ENCODE measurements at places on chromosomes 6 and 20.

GRCh38 chr6:129162605-129163004, 279.7 kb downstream of the LAMA2 start:
- DNase-seq: no peak

DNA sequence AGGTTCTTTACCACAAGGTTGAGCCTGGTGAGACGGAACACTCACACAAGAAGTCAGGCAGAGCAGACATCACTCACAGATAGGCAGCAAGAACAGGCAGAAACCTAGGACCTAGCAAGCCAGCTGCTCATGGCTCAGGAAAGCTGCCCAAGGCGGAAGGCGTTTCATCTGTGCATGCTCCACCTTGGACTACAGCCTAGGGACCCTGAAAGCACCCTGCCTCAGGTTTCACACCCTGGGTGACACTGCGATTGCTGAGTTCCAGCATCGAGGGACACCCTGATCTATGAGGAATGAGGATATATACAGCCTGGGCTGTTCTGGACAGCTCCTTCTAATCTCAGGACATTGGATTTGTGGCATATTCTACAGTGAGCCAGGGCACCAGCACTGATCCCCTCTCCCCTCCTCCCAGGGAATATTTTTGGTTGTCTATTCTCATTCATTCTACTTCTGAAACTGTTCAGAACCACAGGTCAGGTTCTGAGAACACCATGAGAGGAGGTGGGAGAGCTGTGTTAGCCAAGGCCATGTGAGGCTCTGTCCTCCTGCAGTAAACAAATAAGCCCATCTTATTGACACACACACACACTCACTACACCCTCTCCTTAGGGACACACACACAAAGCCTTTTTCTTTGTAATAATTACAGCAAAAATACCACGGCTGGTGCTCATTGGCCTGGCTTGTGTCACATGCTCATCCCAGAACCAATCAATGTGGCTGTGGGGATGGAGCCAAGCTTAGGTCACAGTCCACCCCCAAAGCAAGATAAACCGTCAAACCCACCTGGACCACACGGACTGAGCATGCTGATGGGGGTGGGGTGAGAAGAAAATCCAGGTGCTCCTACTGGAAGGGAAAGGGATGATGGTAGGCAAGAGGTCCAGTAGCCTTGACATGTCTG, 26.3 kb upstream of the PMEPA1 start:
- no peak for DNase-seq

GRCh38 chr6:96963403-96963802, 38.9 kb downstream of the KLHL32 start:
- DNase-seq: no peak

- no peak for DNase-seq
Measured at GRCh38 chr20:24915440-24915839, 33.6 kb upstream of the CST7 start.

DNA sequence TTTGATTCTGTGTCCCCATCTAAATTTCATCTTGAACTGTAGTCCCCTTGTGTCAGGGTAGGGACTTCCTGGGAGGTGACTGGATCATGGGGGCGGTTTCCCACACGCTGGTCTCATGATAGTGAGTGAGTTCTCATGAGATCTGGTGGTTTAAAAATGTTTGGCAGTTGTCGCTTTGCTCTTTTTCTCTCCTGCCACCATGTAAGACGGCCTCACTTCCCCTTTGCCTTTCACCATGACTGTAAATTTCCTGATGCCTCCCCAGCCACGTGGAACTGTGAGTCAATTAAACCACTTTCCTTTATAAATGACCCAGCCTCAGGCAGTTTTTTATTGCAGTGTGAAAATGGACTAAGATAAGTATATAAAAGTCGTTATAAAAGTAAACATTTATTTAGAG, 80.5 kb upstream of the SGK1 start:
- no peak for DNase-seq

DNA sequence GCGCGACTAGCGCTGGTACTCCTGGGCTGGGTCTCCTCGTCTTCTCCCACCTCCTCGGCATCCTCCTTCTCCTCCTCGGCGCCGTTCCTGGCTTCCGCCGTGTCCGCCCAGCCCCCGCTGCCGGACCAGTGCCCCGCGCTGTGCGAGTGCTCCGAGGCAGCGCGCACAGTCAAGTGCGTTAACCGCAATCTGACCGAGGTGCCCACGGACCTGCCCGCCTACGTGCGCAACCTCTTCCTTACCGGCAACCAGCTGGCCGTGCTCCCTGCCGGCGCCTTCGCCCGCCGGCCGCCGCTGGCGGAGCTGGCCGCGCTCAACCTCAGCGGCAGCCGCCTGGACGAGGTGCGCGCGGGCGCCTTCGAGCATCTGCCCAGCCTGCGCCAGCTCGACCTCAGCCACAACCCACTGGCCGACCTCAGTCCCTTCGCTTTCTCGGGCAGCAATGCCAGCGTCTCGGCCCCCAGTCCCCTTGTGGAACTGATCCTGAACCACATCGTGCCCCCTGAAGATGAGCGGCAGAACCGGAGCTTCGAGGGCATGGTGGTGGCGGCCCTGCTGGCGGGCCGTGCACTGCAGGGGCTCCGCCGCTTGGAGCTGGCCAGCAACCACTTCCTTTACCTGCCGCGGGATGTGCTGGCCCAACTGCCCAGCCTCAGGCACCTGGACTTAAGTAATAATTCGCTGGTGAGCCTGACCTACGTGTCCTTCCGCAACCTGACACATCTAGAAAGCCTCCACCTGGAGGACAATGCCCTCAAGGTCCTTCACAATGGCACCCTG, 1.6 kb downstream of the TPBG start:
- DNase-seq: peak; percentile 79

DNA sequence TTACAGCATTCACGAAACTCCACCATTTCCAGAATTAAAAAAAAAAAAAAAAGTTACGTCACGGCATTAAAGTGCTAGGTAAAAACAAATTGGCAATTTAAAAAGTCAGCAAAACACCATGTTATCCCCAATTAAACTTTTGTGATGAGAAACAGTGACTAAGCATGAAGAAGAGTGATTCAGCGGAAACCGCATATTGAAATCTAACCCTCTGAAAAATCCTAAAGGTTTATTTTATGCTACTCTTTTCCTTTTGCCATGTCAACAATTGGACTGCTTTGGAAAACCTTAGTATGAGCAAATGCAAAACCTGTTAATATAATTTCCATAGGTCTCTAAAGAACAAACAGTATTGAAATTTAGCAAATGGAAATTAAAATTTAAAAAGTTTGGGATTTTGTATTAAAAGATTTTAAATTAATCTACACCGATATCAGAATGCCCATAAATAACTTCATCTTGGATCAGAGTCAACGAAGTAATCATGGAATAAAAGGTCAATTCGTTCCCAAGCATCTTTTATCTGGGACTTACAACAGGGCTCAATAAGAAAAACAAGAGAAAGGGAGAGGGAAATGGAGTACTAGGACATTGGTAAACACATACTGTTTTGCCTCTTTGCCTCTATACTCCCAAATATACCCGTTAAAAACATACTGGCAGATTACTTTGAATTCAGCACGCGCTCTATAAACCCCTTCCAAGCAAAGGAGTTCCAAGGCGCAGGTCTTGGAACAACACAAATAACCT, 1.1 kb downstream of the FBXO30 start:
- DNase-seq: peak; percentile 62

DNA sequence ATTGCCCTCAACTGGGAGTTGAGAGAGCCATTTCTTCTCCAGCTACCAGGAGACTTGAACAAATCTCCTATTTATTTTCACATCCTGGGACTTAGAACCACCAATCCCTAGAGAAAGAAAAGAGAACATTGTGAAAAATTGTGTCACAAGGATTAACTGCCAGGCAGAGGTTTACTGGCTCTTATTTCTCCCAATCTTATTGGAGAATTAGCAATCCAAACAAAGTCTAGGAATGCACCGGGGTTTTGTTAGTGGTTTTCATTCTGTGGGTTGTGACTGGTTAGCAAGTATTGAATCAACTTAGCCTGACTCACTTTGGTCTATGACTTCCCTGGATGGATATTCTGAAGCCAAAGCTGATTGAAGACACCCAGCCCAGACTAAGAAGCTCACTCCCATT, 21.2 kb upstream of the ENPP5 start:
- DNase-seq: no peak

GRCh38 chr20:5173751-5174150, 46.9 kb downstream of the CDS2 start:
- no peak for DNase-seq

DNA sequence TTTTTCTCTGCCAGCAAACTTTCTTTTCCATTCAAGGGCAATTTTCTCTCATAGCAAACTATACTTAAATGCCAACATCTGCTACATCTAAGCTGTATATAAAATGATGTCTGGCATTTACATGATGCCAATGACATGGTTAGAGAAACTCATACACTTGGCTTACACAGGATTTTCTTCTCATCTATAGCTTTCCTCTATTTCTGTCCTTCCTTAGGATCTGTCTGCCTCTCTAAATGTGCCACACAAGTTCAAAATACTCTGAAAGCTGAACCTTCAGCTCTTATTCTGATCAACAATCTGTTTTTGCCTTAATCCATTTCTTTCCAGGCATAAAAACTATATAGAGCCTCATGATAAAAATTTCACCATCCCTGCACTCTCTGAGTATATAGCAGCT, 290.9 kb upstream of the RNF217 start:
- DNase-seq: no peak

DNA sequence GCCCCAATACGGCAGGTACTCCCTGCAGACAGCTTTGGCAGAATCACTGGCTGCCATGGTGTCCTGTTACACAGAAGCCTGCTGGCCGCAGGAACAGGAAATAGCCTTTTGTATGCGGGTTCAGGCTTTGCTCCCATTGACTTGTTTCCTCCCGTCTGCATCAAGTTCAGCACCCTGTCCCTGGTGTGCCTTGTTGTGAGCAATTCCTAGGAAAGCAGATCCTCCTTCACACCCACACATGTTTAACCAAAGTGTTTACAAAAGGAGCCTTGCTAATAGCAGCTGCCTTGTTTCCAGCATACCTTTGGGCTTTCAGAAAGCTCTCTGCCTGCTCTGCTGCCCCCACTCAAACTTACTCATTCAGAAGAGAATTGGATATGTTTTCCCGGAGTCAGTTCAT, 127.2 kb upstream of the SUPT3H start:
- no peak for DNase-seq

- no peak for DNase-seq
Measured at GRCh38 chr6:5782783-5783547, 223.8 kb downstream of the NRN1 start.

DNA sequence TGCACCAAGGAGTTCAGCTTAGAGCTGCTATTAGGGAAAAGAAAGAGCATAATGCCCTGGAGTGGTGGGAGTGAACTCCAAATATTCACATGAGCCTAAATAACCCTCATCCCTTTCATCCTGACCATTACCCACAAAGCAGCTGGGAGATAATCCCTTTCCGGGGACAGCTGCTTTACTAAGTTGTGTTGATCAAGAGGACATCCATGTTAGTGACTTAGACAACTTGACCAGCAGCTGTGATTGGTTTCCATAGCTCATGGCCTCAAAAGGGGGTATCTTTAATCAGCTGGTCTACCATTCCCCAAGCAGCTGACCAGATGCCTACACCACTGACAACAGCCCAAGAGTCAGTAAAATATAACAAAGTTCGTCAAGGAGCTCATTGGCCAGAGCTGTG, 75.8 kb upstream of the LY86 start:
- DNase-seq: no peak

DNA sequence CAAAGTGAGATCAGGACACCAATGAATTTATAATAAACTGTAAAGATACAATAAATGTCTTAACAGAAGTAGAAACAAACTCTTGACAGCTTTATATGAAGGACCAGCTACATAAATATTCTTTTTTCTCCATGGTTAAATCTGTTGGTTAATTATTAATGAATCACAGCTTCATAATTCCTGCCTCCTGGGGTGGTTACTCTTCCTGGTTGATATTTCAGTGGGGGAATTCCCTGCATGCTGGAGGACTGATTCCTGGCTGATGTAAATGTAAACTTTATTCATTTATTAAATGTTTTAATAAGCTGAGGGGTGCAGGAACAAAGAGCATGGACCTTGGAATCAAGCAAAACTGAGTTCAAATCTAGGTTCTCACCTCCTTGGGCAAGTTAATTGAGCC, 16.2 kb upstream of the RCAN2 start:
- DNase-seq: no peak

GRCh38 chr20:64030371-64031134, 5.4 kb upstream of the C20orf204 start:
- no peak for DNase-seq

DNA sequence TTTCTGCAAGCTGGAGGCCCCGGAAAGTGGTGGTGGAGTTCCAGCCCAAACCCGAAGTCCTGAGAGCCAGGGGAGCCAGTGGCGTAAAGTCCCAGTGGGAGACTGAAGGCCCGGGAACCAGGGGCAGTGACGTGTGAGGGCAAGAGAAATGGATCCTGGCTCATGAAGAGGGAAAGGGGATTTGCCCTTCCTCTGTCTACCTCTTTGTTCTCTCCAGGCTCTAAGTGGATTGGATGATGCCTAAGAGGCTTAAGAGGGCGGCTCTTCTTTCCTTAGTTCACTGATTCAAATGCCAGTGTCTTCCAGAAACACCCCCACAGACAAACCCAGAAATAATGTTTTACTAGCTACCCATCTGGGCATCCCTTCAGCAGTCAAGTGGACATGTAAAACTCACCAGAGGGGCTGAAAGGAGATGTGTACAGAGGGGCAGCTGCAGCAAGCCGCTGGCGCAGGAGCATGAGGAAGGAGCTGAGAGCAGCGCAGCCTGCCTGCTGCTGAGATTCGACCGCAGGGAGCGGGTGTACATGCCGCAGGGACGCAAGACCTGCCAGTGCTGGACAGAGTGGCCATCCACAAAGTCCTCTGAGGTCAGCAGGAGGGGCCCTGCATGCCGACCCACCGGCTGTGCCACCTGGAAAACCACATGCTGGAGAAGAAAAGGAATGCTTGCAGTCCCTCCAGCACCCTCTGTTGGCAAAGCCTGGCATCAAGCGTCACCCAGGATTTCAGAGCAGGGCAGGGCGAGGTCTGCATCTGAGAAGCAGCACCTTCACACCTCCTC, 29.5 kb downstream of the CDYL start:
- DNase-seq: peak; percentile 25

DNA sequence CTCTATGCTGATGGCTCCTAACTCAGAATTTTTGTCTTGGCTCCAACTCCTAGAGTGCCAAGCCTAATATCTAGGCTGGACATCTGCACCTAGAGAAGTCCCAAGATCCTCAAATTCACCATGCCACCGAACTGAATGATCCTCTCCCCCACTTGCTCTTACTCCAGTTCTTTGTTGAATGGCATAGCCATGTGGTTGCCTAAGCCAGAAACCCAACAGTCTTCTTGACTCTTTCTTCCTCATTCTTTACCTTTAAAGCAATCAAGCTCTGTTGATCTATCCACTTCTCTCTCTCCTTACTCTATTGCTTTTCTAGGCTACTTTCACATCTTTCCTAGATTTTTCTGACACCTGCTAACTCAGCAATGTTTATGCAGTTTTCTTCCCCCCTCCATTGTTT, 126.5 kb upstream of the FOXO3 start:
- no peak for DNase-seq

- no peak for DNase-seq
Measured at GRCh38 chr6:12311106-12311505, 20.9 kb downstream of the EDN1 start.

All from PC-9 (cell line).